M059J (cell line): ENCODE measurements at places on chromosomes 1 and 21.
A peak's percentile ranks its signal among the peaks of the same experiment; 100 is the strongest.

- no peak for DNase-seq
Measured at GRCh38 chr1:58943776-58944175, 159.9 kb upstream of the JUN start.

DNA sequence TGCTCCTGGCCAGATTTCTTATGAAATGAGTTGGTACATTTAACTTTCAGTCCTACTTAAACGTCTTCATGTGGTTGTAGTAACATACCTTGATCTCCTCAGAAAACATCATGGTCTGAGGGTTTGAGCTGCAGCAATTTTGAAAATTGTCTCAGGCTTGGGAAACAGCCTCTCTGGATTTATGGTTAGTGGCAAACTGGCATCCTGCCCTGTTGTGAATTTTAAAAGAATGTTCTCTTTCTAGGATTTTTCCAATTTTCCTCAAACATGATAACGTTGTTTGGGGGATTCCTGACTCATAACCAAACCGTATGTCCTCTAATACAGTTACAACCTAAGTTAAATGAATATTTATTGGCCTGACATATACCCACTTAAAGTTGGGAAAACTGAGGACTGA lies 624.4 kb downstream of the LMO4 start:
- no peak for DNase-seq

- DNase-seq: peak; percentile 22
Measured at GRCh38 chr1:64624218-64624713, 120.6 kb upstream of the RAVER2 start.

DNA sequence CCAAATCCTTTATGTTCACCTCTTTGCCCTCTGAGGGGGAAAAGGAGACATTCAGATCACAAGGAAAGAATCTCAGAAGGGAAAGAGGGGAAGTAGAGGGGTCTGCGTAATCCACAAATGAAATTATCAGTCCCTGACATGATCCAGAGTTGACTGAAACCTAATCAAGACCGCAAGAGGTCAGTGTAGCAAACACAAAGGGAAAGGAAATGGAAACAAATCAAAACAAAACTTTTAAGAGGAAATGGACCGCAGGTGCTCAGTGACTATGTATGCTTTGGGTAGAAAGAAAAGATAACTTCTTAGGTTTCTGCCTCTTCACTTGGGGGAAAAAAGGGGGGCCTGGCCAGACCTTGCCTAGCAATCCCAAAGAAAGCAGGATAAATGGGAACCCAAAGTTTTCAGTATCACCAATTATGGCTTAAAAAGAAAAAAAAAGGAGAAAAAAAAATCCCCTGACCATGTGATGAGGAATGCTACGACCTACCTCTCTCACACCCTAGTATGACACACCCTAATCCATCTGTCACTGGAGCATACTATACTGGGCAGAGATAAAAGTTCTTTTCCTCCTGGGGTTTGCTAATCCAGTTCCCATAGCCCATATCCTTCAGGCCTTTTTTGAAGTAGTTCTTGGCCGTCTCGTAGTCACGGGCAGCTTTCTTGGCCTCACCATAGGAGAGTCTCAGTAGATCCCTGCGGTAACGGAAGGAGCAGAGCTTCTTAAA lies 16.9 kb downstream of the CHRNB2 start:
- no peak for DNase-seq

DNA sequence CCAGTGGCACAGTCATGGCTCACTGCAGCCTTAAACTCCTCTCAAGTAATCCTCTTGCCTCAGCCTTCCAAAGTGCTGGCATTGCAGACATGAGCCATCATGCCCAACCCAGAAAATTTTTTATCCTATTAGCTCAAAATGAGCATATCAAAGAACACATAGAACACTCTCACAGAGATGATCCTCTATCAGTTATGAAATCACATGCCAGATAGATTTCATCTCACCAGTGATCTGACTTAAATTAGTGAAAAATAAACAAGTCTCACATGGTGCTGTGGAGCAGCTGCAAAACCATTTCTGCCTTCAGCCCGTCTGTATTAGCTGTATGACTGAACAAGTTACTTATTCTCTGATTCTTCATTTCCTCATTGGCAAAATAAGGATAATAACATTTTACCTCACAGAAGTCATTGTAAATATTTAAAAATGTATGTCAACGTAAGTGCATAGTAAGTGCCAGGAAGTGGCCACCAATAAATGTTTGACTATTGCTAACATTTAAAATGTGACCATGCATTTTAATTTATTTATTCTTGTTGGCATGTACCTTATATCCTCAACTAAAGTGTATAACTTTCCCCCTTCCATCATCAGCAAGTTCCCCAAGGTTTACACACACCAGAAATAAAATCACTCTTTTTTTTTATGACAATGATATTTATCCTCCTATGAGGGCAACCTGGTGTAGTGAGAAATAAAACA lies 29.0 kb upstream of the SLC19A2 start:
- no peak for DNase-seq

DNA sequence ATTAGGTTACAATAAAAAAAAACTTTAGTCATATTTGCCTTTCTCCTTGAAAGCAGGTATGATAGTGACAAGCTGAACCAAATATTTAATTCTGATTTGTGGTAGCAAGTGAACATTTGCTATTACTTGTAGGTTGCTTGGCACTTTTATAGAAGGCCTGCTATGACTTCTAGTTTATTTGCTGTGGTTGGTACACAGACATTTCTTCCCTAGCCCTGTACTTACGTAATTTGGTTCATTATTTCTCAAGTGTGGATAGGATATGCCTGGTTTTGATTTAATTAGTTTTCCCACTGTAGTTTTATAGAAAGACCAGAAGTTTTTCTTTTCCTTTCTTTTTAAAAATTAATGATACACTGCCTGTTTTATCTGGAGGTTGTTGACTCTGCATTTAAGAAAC lies 55.9 kb downstream of the PPP2R5A start:
- no peak for DNase-seq
